ENCODE measurements at places on chromosomes 5 and 9. TPM values are rescaled to one million over a fixed set of nuclear protein-coding genes. Genes with fewer than 3 reads are reported as not detected.

GRCh38 chr5:128395073-128395472, 143.0 kb downstream of the FBN2 start:
- no peak for DNase-seq

The SOWAHA gene
- not detected for total RNA-seq

- DNase-seq, result peak; percentile 26
These were observed 12.7 kb upstream of the CCL27 start for GRCh38 chr9:34675048-34675714.

The GABBR2 gene
- total RNA-seq, result not detected

The SPATA31C1 gene
- not detected for total RNA-seq

- peak; percentile 13 for DNase-seq
These were observed 122.9 kb upstream of the DAB2 start for GRCh38 chr5:39547553-39548154.

DNA sequence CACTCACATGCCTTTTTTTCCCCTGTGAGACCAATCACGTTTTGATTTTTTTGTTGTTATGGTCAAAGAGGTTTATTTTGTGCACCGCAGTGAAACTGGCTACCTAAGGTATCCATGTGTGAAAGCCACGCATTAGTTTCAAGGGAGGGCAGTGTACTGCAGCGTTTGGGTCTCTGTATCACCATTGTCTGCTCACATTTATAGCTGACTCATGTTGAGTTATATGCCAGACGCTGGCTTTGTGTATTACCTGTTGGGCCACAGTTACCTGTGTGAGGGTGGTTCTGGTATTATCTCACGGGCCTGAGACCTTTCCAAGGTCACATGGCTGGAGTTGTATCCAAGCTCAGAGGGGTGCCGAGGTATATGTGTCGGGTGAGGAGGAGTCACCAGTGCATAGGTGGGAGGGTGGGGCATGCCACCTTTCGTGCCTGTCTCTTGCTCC, 75.8 kb downstream of the ARHGAP26 start:
- no peak for DNase-seq

DNA sequence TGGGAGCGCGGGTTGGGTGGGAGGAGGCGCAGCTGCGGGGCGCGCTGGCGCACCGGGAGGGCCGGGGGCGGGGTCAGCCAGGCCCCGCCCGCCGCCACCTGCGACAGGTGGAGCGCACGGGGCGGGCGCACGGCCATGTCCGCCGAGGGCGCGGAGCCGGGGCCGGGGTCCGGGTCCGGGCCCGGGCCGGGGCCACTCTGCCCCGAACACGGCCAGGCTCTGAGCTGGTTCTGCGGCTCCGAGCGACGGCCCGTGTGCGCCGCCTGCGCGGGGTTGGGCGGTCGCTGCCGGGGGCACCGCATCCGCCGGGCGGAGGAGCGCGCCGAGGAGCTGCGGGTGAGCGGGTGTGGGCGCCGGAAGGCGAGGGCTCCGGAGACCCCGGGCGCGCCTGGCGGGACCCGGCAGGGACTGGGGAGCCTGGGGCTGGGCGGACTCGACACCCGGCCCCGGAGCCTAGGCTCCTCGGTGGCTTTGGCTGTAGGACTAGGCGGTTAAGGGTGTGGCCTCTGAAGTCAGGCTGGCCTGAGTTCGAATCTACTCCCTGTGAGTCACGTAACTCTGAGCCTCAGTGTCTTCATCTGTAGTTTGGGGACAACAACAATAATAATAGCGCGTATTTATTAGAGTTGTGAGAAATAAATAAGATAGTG, at the start of gene BSPRY:
Gene BSPRY (plus strand): TSS at position 97 of the 650 bp plus-strand sequence. CDS start 39 bp downstream, at position 136.
- DNase-seq, result peak; percentile 22

DNA sequence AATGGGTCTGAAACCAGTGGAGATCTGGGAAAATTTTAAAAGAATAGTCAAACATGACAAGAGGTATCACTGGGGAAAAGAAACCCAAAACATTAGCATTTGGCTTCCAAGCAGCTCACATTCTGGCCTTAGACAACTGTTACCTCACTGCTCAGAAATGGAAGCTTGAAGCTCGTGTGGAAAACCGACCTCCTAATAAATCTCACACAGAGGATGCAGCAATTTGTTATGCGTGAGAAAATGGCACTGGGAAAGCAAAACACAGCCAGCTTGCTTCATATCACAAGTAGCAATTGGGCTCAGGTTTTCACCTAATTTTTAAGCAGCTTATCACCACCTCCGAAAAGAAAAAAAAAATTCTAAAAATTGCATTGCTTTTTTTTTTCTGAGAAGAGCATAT, 103.3 kb upstream of the TAS2R1 start:
- DNase-seq, result no peak

The UCK1 gene
- total RNA-seq, result 24.0 TPM

DNA sequence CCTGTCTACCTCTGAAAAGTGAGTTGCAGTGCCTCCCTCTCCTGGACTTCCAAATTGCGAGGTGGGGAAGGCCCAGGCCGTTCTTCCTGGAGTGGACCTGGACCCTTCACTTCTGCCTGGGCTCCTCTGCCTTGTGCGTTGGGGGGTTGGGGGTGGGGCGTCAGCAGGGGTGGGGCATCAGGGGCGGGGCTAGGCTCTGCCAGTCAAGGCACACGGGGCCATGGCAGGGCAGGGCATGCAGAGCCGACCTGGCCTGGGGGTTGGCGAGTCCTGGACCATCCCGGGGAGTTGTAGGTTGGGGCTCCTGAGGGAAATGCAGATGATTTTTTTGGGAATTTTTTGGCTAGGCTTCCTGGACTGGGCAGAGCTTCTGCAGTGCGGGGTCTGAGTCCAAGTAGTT, 87.1 kb downstream of the EHMT1 start:
- DNase-seq, result no peak

The BSPRY gene
- total RNA-seq, result 0.23 TPM

DNA sequence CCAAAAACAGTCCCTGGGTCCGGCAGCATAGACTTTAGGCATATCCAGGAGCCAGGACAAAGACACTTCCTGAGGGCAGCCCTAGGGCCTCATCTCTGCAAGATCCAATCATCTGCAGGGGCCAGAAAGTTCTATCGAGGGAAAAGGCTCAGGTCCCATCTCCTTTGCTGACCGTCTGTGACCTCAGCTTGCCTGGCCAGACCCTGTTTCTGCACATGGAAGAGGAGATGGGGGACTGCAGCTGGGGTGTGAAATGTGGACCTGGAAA, 51.0 kb upstream of the FCN1 start:
- DNase-seq, result no peak

DNA sequence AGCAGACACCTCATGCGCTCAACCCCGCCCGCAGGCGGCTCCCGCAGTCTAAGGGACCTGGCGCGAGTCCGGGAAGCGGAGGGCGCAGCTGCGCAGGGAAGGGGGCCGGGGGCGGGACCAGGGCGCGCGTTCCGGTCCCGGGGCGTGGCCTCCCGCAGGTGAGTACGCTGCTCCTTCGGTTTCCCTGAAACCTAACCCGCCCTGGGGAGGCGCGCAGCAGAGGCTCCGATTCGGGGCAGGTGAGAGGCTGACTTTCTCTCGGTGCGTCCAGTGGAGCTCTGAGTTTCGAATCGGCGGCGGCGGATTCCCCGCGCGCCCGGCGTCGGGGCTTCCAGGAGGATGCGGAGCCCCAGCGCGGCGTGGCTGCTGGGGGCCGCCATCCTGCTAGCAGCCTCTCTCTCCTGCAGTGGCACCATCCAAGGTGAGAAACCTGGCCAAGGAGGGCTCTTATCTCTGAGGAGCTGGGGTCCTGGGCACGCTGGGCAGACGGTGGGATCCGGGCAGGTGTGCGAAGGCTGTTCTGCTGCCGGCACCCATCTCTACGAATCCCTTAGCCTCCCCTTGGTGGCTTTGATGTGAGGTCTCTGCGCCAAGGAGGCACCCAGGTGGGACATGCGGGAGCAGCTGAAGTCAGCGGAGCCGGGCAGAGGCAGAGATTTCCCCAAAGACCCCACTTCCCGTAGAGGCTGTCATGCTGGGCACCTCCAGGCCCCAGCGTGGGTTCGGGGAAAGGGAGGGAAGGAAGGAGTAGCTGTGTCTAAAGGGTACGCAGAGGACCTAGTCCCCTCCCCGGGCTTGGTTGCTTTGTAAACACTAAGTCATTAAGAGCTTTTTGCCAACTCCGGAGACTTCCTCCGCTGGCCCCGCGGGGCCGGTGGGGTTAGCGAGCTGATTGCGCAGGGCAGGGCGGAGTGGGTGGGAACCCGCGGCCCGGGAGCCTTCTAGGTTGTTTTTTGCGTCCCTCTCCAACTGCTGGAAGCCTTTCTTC, at the start of gene F2RL1:
Gene F2RL1 (plus strand): TSS at position 187 of the 988 bp plus-strand sequence. CDS start 153 bp downstream, at position 340.
- DNase-seq, result peak; percentile 24

The BTNL8 gene
- not detected for total RNA-seq

GRCh38 chr5:134437847-134438581, 26.3 kb upstream of the CDKN2AIPNL start:
- no peak for DNase-seq

GRCh38 chr5:14417792-14418765, 163.5 kb upstream of the OTULINL start:
- DNase-seq, result no peak

GRCh38 chr5:63524281-63524680, 438.0 kb downstream of the HTR1A start:
- no peak for DNase-seq

- no peak for DNase-seq
These were observed 216.1 kb upstream of the RASA1 start for GRCh38 chr5:87051502-87052113.

- DNase-seq, result no peak
These were observed 509.8 kb downstream of the CSNK1G3 start for GRCh38 chr5:124021776-124022175.

GRCh38 chr9:112112941-112113681, 62.0 kb downstream of the SUSD1 start:
- peak; percentile 5 for DNase-seq

The TNIP1 gene
- 170 TPM for total RNA-seq

The PDE6A gene
- not detected for total RNA-seq

- no peak for DNase-seq
These were observed 136.2 kb downstream of the MPDZ start for GRCh38 chr9:13143281-13143680.

- DNase-seq, result no peak
These were observed 22.6 kb upstream of the CCDC192 start for GRCh38 chr5:127680595-127680994.

The PHF24 gene
- not detected for total RNA-seq

The LIFR gene
- 0.60 TPM for total RNA-seq

GRCh38 chr5:9898319-9898718, 268.2 kb upstream of the TAS2R1 start:
- no peak for DNase-seq

The CAMK2A gene
- total RNA-seq, result not detected

GRCh38 chr9:131518553-131518952, 12.5 kb downstream of the UCK1 start:
- no peak for DNase-seq

The TSLP gene
- total RNA-seq, result not detected

DNA sequence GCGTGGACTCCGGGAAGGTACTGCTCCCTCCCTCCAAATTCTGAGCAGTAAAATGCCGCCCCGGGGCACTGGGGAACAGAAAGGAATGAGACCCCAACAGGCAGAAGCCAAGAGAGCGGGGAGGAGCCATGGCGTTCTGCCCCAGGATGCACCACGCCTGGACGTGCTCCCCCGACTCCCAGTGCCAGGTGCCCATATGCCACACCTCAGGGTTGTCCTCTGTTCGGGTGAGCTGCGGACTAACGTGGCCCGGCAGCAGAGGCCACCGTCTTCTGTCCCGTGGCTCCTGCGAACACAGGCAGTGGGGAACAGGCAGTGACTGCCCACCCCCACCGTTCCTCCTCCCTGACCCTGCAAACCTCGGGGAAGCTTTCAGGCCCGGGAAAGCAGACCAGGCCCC, 4.8 kb downstream of the SURF6 start:
- DNase-seq, result no peak

GRCh38 chr5:136501133-136501532, 135.8 kb upstream of the TRPC7 start:
- DNase-seq, result no peak

Data from T-cell (primary cell).